ENCODE measurements at places on chromosomes 5 and 9.

- DNase-seq: no peak
These were observed 2.6 kb downstream of the PDZD2 start for GRCh38 chr5:31641575-31641974.

GRCh38 chr5:127041571-127041970 is 11.2 kb upstream of the MARCHF3 start:
- no peak for DNase-seq

GRCh38 chr5:112929336-112930081 is 7.5 kb upstream of the REEP5 start:
- no peak for DNase-seq

- DNase-seq: no peak
These were observed 173.7 kb downstream of the NFIB start for GRCh38 chr9:14140096-14140697.

DNA sequence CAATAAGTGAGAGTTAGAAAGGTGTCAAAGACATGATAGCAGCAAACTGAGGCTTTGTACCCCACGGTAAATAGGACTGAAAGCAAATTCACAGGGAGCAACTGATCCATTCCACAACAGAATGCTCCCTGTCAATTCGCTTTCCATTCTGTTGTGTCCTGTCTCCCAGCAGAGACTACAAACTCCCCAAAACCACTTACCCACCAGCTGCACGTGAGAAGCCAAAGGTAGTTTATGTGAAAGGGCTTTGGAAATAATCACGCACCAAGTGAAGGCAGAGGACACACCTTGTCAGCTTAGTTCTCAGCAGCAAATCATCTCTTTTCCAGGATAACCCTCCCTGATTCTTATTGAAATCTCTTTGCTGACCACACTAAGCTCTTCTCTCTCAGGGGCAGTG is 46.6 kb upstream of the IL17B start:
- DNase-seq: no peak

GRCh38 chr5:171481571-171482433 is 62.4 kb downstream of the FGF18 start:
- no peak for DNase-seq

DNA sequence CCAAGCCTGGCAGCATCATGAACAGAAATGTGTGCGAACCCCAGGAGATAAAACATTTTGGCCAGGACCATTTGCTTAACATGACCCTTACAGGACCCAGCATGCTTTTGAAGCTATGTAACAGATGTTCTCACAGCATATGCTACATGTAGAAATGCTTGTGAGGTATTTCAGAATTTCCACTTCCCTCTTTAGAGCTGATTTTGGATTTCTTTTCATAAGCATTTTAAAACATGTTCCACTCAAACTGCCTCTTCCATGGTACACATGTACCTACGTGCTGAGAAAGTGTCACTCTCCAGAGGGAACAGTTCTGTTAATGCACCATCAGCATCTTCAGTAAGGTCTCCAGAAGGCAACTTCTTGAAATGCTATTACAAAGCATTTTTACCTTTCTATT is 15.7 kb upstream of the TSSK1B start:
- DNase-seq: no peak

GRCh38 chr5:16178745-16179372 is 732 bp downstream of the MARCHF11 start:
- DNase-seq: peak; percentile 6

DNA sequence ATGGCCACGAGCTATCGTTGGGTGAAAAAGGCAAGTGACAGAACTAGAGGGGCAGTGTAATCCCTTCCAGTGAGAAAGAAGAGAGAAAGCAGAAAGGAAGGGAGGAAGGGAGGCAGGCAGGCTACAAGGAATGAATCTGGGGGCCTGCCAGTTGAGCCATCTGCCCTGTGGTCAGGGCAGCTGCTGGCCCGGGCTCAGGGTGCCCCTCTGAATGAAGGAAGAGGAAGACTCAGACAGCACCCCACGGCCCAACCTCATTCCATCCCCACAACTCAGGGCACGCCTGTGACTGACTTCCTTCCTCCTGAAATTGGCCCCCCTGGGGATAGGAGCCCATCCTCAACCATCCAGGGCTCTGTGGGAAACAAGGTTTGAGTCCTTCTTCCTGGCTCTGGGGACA is 20.3 kb upstream of the FLT4 start:
- no peak for DNase-seq

GRCh38 chr9:107049046-107049802 is 186.3 kb downstream of the ZNF462 start:
- no peak for DNase-seq

- no peak for DNase-seq
These were observed 7.7 kb upstream of the NFIB start for GRCh38 chr9:14321517-14322130.

- no peak for DNase-seq
These were observed 50.6 kb downstream of the NREP start for GRCh38 chr5:111706345-111706744.

GRCh38 chr5:83156001-83156400 is 78.7 kb downstream of the XRCC4 start:
- DNase-seq: no peak

DNA sequence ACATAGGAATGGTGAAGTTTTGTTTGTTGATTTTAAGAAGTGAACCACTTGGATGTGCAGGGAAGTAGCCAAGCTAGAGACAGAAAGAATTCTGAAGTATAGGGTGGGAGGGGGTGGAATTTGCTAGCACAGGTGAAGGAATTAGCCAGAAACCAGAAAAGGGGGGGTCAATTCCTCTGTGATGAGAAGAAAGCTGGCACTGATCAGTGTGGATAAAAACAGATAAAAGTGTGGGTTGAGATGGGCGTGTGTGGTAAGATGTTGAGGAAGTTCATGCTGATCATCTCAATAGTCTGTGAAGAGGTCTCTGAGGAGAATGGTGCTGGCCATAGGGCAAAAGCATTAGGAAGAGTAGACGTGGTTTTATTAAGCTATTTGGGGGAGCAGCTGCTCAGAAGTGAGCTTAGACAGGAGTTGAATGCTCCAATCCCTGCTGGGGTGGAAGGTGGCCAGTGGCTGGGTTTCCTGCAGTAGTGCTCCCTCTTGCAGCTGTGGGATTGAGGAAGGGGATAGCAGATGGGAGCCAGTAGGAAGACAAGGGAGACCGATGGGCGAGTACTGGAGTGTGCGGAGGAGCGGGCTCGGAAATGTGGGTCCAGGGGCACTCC is 88.7 kb upstream of the ELL2 start:
- DNase-seq: no peak

- DNase-seq: no peak
These were observed 2.3 kb upstream of the IRX2 start for GRCh38 chr5:2753452-2754420.

- no peak for DNase-seq
These were observed 652 bp downstream of the ARSK start for GRCh38 chr5:95555553-95555952.

DNA sequence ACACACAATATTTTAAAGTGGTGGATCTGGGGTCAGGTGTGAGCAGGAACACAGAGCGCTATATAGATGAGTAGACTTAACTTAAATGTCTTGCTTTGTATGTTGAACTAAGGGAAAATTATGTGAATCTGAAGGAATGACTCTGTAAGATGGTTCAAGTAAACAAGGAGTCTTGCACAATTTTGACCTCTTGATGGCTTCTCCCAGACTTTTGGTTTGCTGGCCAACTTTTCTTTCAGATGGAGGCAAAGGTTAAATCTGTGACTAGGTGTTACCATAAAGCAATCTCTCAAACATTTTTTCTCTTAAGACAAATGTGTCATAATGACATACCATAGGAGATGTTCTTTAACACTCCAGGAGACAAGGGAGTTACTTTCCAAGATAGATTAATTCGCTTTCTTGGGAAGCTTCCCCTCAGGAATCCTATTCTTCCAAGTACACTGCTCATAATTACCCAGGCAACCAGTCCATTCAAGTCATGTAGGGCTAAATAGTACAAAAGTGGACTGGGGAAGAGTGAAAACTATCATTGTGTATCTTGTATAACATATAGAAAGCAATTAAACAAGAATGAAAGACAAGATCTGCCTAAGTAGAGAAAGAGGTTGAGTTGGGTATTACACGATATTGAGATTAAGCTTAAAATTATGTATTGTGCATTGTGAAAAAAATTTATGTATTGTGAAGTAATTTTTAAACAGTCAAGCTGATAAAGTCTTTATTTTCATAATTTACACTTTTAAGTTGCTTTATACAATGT is 60.3 kb upstream of the SLC27A6 start:
- DNase-seq: no peak

DNA sequence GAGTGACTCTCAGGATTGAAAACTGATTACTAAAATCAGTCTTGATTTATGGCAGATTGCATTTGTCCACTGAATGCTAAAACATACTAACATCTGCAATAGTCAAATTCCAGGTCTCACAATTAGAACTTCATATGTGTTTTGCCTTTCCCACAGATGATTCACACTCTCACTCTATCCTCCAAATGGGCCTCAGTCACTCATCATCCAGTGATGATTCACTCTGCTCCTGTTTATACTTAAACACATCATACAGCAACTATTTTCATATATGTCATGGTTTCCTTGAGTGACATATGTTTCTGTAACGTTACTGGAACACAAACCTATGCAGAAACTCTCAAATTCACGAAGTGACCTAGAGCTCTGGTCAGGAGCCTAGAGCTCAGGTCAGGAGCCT is 512.9 kb downstream of the HINT1 start:
- DNase-seq: no peak

GRCh38 chr5:145544401-145544800 is 290.7 kb downstream of the PRELID2 start:
- no peak for DNase-seq

GRCh38 chr9:14451949-14452348 is 138.0 kb upstream of the NFIB start:
- DNase-seq: no peak

- DNase-seq: no peak
These were observed 38.7 kb downstream of the MAPK9 start for GRCh38 chr5:180253036-180253824.

- no peak for DNase-seq
These were observed 335.4 kb downstream of the MAN2A1 start for GRCh38 chr5:110025160-110025559.

DNA sequence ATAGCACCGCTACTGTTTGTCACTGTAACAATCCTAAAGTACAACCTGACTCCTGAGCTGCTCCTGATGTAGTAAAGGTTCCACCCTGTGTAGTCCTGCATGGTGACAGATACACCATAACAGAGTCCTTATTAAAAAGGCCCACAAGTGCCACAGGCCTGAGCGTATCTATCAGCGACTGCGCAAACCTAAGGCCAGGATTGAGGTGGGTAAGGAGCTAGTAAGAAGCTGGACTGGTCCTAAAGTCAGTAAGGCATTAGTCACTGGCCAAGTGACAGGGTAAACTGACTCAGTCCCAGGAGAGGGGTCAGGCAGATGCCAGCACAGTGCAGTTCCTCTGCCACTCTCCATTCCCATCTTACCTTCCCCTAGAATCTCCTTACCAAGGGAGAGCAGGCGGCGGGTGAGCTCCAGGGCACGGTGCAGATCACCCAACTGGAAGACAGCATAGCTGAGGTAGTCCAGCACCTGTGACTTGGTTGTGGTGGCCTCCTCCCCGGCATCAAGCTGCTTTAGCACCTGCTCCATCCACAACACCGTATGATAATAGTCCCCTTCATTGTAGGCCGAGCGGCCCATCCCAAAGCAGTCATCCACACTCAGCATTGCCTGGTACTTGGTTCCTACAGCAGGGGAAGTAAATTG is 17.6 kb downstream of the P4HA2 start:
- DNase-seq: no peak

DNA sequence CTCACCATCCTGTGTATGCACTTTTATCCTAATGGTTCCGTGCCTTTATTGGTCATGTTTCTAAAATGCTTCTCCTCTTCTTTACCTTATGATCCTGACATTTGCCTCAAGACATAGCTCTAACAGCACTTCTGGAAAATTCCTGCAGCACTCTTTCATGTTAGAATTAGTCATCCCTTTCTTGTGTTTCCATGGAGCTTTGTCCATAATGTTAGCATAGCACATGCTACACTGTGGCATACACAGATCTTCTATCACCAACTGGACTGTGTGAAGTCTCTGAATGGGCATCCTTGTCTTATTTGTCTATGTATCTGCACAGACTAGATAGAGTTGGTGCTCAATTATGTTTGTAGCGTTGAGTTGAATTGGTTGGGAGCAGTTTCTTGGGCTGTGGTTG is 2.0 kb downstream of the SCGB3A2 start:
- DNase-seq: no peak

DNA sequence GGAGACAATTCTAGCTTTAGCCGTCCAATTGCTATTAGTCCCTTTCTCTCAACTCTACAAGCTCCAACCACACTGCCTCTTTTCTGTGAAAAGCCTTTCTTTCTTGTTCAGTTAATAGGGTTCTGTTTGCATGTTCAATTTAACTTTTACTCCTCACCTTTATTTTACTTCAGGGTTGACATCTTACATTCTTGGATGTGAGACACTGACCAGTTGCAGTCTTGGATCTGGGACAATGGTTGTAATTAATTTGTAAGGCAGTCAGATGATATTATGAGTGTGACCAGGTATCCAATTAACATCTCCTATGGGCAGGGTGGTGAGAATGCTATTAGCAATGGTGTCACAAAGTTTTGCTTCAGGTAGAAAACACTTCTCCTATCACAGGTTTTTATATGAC is 774.5 kb downstream of the TLR4 start:
- no peak for DNase-seq

DNA sequence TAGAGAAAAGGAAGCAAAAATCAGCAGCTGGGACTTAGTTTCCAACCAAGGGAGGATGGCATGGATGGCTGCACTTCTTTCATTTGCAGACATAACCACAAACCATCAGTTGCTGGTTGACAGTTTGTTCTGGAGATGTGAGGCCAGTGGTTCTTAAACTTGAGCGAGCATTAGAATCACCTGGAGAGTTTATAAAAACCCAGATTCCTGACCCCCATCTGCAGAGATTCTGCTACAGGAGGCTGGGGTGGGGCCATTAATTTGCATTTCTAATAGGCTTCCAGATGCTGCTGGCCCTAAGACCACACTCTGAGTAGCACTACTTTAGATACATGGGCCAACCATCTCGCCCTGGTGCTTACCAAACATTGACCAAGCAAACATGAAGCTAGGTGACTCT is 60.8 kb downstream of the MARCHF3 start:
- DNase-seq: no peak

- DNase-seq: no peak
These were observed 83.7 kb downstream of the C5orf15 start for GRCh38 chr5:133884569-133885311.

DNA sequence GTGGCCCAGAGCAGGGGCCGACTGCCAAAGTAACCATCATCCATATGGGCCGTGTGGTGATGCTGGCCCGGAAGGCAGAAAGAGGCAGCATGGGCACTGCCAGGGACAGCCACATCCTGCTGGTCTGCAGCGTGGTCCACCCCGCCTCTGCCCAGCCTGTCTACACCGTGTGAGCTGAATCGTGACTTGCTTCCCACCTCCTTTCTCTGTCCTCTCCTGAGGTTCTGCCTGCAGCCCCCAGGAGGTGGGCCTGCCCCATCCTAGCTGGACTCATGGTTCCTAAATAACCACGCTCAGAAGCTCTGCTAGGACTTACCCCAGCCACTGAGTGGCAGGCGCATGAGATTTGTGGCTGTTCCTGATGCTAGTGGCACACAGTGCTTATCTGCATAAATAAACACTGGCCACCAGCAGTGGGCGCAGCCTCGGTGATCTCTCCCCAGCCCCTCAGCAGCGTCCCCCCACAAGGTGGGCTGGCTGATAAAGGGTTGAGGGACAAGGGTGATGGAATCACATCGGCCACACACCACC is 22.6 kb upstream of the SUSD3 start:
- no peak for DNase-seq

GRCh38 chr5:111929867-111930266 is 172.9 kb upstream of the NREP start:
- DNase-seq: no peak

All from activated T-cell treated with anti-CD3 and anti-CD28 coated beads for 1 hour (primary cell).